GM13976 (cell line): ENCODE measurements at places on chromosomes 5 and 9.

DNA sequence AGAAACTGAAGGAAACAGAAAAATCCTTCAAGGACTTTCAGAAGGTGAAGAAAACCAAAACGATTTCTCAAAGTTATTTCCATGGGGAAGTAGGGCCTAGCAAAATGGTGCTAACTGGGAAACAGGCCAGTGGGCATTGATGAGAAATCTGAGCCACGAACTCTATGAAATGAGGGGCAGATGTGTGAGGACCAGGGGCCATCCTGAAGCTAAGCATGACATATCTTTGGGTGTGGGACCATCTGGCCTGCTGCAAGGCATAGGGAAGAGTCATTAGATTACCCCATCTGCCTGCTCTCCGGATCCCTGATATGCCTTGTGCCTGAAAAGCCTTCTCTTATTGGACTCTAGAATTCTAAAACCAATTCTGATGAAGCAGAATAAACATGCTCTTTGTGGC, 143.8 kb downstream of the PALM2AKAP2 start:
- DNase-seq = no peak

GRCh38 chr9:137105814-137106661, 8.5 kb downstream of the DPP7 start:
- DNase-seq = no peak

DNA sequence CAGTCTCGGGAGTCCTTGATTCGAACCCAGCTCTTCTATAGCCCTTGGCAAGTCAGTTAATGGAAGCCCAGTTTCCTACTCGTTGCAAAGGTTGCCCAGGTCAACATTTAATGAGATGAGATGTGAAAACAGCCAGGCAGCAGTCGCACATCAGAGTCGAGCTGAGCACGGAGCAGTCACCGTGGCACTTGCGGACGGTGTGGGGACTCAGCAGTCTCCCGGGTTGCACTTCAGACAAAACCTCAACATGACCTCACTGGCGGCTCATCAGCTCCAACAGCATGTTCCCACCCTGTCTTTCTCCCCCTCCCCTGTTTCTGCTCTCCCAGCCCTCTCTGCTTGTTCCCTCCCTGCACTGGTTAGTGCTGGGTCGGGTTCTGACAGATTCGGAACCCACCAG, 35.8 kb downstream of the UBE2QL1 start:
- DNase-seq = no peak

- no peak for DNase-seq
Observed at GRCh38 chr5:37055383-37055990, 178.9 kb downstream of the NIPBL start.

DNA sequence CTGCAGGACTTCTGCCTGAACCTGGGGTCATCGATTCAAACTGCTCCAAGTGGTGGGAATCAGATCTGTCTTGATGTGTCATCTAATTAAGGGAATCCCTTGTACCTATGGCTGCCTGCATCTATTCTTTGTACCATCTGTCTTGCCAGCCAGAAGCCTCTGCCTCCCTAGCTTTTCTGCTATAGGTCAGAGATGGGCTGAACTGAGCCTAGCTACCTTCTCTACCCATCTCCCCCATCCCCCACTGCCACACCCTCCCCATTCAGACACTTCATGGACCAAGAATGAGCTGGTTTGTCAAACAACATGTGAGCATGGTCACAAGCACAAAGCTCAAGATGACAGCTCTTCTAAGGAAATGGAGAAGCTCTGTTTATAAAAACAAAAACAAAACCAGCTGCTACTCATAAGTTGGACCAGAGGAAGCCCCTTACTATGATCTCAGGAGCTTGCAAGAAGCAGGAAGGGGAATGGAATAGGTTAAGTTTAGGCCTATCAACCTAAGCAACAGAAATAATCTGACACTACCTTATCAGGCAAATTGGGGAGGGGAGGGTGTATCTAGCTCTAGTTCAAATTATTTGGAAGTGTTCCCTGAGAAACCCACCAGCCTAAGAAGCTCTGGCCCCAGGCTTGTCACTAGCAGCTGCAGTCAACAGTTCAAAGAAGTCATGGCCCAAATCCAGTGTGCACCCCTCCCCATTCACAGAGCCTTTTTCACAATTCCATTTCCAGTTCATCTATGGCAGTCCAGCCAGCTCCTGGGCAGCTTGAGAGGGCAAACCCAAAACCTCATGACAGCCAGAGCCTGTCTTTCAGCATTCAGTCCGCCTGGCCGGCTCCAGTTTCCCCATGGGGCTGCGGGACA, 29.9 kb downstream of the SKP1 start:
- no peak for DNase-seq

GRCh38 chr9:135887585-135888050, 19.7 kb downstream of the CAMSAP1 start:
- DNase-seq = peak; percentile 78

DNA sequence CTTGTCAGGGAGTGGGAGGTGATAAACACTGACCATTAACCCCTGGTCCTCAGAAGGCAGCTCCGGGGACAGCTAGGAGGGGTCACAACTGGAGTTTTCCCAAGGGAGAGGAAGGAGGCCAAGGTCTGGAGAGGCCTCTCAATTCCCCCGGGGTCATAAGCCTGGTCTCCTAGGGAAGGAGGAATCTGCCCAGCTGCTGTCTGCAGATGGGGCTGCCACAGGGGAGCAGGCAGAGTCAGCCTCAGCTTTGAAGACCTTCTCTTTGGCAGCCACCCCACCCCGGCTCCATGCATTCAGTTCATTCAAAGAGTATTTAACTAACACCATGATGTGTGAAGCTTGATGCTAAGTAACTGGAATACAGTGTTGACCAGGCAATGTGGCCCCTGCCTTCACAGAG, 74.6 kb upstream of the HSPA9 start:
- no peak for DNase-seq

- peak; percentile 43 for DNase-seq
Observed at GRCh38 chr9:36341936-36342577, 58.0 kb downstream of the RNF38 start.

GRCh38 chr5:32138839-32139493, 35.2 kb downstream of the GOLPH3 start:
- DNase-seq = no peak

DNA sequence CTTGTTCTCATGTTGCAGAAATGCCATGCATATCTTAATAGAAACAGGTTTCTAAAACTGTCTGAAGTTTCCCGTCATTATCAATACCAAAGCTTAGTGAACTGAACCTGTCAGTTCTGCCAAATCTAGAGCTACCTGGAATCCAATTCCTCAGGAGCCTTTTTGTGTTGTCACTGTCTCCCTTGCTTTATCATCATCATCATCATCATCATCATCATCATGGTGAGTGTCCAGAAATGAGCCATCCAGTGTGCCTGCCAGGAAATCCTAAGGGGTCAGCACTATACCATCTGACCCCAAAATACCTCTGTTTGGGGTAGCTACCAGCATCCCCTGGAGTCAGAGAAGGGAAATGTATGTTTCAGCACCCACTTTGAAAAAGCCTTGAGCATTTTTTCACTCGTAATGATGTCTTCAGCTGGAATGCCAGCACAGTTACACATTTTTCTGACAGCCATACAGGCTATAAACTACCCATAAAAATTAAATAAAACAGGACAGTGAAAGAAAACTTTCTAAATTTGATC, 150.3 kb downstream of the NR2F1-AS1 start:
- no peak for DNase-seq

DNA sequence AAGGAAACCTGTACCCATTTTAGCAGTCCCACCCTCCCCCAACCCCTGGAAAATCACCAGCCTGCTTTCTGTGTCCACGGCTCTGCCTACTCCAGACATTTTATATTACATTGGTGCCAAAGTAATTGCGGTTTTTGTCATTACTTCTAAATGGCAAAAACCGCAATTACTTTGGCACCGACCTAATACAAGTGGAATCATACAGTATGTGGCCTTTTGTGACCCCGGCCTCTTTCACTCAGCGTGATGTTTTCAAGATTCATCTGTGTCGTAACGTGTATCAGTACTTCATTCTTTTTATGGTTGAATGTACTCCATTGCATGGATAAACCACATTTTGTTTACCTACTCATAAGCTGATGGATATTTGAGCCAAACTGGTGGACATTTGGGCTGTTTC, 9.7 kb upstream of the ORM1 start:
- DNase-seq = no peak

DNA sequence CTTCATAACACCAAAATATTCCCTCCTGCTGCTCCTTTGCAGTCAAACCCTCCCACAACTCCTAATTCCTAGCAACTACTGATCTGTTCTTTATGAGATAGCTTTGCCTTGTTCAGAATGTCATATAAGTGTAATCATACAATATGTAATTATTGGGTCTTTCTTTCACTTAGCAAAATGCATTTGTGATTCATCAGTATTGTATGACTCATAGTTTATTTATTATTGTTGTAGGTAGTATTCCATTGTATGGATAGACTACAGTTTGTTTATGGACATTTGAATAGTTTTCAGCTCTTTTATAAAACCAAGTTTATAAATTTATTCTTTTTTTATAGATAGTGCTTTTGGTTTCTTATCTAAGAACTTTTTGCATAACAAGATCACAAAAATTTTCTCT, 468.2 kb upstream of the KIF2A start:
- no peak for DNase-seq

- no peak for DNase-seq
Observed at GRCh38 chr5:122745597-122745996, 29.3 kb upstream of the SNX2 start.

GRCh38 chr5:73799401-73799972, 173.5 kb downstream of the ARHGEF28 start:
- DNase-seq = no peak

DNA sequence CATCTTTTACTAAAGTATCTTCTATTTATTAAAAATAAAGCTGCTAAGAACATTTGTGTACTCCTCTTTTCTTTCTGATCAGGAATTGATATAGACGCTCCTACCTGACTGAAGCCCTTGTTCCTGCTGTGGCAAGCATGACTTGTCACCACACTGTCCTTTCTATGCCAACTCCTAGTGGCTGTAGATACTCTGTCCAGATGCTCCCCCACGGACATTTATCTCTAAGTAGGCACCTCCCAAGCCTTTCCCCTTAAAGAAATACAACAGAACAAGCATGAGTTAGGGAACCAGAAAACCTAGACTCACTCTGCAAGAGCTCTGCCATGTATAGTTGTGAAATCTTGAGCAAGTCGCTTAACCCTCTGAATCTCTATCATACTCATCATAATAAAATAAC, 53.2 kb downstream of the FAM114A2 start:
- no peak for DNase-seq

GRCh38 chr5:100790951-100791350, 112.1 kb downstream of the ST8SIA4 start:
- DNase-seq = no peak

DNA sequence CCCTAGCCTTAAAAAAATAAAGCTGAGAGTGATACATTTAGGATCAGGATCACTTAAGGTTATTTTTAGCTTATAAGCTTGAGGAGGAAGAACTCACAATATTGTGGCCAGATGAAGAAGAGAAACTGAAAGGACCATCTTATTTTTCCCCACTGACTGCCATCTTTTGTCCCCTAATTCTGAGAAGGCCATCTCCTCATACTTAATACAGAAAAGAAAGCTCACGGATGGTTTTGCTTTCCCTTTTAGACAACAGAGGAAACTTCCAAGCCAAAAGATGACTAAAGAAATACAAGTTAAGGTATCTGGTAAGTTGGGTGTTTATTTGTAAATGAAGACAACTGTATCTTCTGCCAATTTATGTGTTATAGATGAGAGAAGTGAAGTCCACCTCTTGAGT, 36.4 kb downstream of the ERAP1 start:
- DNase-seq = no peak

DNA sequence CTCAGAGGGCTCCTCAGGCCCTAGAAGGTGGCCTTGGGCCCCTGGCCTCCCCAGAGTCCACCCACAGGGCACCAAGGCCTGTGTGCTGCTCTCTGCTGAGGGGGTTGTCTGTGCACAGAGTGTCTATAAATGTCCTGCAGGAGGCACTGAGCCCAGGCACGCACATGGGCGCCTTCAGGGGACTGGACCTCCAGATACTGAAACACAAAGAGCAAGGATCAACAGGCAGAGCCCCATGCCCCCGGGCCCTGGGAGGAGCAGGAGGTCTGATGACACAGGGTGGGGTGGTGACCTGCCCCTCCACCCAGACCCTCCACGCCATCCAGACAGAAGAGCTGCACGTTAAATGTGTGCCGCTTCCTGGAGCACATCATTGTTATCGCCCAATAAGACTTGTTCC, 64.6 kb upstream of the SIMC1 start:
- no peak for DNase-seq

- DNase-seq = no peak
Observed at GRCh38 chr5:178993236-178993765, 1.8 kb downstream of the GRM6 start.

DNA sequence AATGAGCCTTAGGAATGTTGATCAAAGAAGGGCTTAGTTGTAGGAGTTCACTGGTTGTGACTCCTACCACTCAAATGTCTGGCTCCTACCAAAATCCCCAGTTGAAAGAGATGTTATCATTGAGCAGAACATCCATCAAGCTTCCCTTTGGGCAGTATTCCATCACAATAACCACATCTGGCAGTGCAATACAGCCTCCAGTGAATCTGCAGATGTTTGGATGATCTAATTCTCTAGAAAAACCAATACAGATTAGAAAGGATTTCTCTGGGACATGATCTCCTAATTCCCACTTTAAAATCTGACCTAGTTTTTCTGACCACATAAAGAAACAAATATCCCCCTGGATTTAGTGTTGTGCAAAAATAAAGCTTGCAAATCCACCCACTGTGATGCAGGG, 81.6 kb downstream of the TMEM215 start:
- no peak for DNase-seq

DNA sequence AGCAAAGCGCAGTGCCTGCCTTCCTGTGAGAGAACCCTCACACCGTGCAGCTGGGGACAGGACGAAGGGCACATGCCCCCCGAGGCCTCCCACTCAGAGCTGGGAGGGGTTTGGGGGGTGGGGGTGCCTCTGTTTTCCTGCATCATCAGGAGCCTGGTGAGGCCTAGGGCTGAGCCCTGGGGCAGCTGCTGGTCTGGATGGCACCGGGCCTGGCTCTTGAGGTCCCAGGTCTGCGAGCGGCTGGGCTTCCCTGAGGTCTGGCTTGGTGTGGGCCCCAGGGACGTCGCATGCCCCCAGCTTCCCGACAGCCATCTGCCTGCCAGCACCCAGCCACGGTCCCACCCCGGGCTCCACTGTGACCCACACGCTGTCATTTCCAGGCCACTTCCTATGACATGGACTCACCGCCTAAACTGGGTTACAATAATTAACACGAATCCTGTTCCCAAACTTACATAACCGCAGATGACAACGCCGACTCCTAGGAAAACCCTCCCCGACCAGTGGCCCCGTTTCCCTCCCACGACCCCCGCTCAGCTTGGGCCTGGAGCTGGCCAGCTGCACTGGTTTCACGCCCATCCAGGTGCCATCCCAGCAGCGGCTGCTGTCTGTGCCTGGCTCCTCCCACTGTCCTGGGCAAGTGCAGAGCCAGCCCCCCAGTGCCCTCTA, 8.7 kb downstream of the NACC2 start:
- no peak for DNase-seq

- DNase-seq = no peak
Observed at GRCh38 chr5:157918811-157919742, 60.1 kb upstream of the CLINT1 start.

GRCh38 chr5:14036514-14036913, 92.0 kb upstream of the DNAH5 start:
- no peak for DNase-seq
